ENCODE measurements at places on chromosomes 2 and 18.

- DNase-seq = no peak
These were observed 80.7 kb downstream of the FHOD3 start for GRCh38 chr18:36378205-36378604.

DNA sequence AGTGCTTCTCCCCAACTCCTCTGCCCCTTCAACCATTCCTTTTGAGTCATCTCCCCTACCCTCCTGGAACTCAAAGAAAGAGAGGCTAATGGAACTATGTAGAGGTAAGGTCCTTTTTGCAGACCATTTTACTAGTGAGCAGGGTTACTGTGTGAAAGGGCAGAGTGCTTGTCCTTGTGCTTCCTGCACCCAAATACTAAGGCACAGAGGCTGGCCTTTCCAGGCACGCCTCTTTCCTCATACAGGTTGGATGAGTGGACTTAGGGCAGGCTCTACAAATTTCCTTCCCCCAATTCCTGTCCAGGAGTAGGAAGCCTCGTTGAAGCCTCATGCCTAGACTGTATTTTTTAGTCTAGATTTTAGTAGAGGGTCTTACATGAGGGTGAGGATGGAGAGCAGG, 288.8 kb upstream of the SLC14A2 start:
- no peak for DNase-seq

- peak; percentile 36 for DNase-seq
These were observed 182.0 kb downstream of the TCF4 start for GRCh38 chr18:55405893-55406406.

- DNase-seq = no peak
These were observed 227.0 kb upstream of the SH3BP4 start for GRCh38 chr2:234724850-234725249.
